HuH-7.5 (cell line): ENCODE measurements at places on chromosomes 7 and 10.

- no peak for DNase-seq
These were observed 33.8 kb downstream of the RAMP3 start for GRCh38 chr7:45191396-45191795.

GRCh38 chr10:120385992-120386391 is 71.0 kb upstream of the PLPP4 start:
- DNase-seq: no peak

GRCh38 chr10:29119374-29119773 is 169.5 kb upstream of the LYZL1 start:
- DNase-seq: peak; percentile 34

- DNase-seq: no peak
These were observed 225.1 kb upstream of the CACNA2D1 start for GRCh38 chr7:82668676-82669075.

GRCh38 chr7:142805350-142806021 is 34.7 kb downstream of the PRSS2 start:
- DNase-seq: no peak

GRCh38 chr10:44659320-44659719 is 251.8 kb upstream of the TMEM72 start:
- DNase-seq: no peak
